ENCODE measurements at places on chromosomes 6 and 20. TPM values are rescaled to one million over a fixed set of nuclear protein-coding genes. Genes with fewer than 3 reads are reported as not detected.

- H3K27ac ChIP-seq = no peak overlapping the region
- no peak overlapping the region for H3K4me3 ChIP-seq
- DNase-seq = no peak
- H3K27me3 ChIP-seq = no peaks in the 10 kb centered on the region
These were observed 200.3 kb downstream of the EYA4 start for GRCh38 chr6:133441491-133441890.

DNA sequence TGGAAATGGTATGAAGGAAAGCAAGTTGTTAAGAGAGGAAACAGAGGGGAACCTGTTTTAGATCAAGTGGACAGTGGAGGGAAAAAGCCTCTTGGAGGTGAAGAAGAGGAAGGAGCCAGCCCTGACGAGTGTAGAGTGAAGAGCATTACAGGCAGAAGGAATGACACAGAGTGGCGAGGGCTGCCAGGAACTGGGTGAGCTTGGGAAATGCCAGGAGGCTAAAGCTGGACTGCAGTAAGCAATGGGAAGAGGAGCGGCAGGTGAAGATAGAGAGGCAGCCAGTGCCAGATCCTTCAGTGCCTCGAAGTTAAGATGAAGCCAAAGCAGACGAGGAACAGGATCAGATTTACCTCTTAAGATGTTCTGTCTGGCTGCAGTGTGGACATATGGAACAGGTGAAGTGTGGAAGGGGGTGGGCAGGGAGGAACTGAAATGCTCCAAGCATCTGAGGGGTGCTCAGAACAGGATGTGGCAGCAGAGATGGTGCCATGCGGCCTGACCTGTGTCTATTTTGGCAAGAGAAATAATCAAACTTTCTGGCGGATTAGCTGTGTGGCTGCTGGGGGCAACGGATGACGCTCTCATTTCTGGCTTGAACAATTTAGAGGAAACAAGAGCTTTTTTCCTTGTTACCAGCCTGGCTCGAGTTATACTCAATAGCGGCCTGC is 748.4 kb downstream of the PTPRT start:
- H3K4me3 ChIP-seq = no peak overlapping the region
- H3K27me3 ChIP-seq = no peaks in the 10 kb centered on the region
- no peak for DNase-seq
- no peak overlapping the region for H3K27ac ChIP-seq
- H3K36me3 ChIP-seq = no peaks in the 10 kb centered on the region

DNA sequence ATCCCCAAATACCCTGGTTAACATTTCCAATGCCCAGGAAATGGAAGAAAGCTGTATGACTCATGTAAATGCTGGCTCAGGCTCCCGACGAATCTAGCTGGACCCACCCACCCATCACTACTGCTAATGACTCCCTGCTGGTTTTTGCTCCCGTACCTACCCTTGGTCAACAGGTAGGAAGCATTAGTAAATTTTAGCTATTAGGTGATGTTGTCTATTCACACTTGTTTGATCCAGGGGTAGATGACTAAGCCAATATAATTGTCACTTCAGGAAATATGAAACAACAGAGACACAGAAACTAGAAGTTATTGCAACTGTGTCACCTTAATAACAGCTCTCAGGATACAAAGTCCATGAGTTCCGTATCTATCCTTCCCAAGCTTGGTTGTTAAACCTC is 94.4 kb upstream of the BEND6 start:
- no peak for DNase-seq
- H3K4me1 ChIP-seq = no peaks in the 10 kb centered on the region
- H3K4me3 ChIP-seq = no peak overlapping the region
- no peak overlapping the region for H3K27ac ChIP-seq

- DNase-seq = no peak
- no peaks in the 10 kb centered on the region for H3K4me1 ChIP-seq
- H3K27me3 ChIP-seq = no peaks in the 10 kb centered on the region
These were observed 268.3 kb downstream of the CDKAL1 start for GRCh38 chr6:20802596-20802995.

DNA sequence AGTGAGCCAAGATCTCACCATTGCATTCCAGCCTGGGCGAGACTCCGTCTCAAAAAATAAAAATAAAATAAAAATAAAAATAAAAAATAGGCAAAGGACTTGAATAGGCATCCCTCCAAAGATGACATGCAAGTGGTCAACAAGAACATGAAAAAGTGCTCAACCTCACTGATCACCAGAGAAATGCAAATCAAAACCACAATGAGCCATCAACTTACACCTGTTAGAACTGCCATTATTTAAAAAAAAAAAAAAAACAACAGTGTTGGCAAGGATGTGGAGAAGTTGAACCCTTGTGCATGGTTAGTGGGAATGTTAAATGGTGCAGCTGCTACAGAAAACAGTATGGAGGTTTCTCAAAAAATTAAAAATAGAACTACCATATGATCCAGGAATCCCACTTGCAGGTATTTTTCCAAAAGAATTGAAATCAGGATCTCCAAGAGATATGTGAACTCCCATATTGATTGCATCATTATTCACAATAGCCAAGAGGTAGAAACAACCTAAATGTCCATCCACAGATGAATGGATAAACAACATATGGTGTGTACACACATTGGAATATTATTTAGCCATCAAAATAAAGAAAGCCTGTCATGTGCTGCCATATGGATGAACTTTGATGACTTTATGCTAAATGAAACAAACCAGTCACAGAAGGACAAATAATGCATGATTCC is 2.8 kb downstream of the C20orf203 start:
- H3K27ac ChIP-seq = no peak overlapping the region
- DNase-seq = no peak
- H3K4me1 ChIP-seq = peaks cover 6% of the 10 kb centered on the region

ANKRD66 gene
- total RNA-seq = not detected
